ENCODE measurements at places on chromosomes 4 and X.

DNA sequence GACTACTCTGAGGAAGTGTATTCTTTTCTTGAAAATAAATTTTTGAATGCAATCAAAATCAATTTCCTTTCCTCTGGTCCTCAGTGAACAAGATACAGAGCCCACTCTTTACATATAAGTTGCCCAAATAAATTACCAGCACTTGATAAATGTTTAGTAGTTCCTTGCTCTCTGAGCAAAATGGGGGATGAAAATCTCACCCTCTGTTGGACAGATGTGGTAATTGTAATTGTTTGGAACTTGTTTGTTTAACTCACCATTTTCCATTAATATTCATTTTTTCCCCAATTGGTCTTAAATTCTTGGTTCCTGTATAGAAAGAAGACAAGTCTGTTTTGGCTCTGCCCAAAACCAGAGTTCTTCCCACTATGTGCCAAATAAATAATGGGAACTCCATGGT is 146.3 kb downstream of the LDB2 start:
- DNase-seq: no peak

DNA sequence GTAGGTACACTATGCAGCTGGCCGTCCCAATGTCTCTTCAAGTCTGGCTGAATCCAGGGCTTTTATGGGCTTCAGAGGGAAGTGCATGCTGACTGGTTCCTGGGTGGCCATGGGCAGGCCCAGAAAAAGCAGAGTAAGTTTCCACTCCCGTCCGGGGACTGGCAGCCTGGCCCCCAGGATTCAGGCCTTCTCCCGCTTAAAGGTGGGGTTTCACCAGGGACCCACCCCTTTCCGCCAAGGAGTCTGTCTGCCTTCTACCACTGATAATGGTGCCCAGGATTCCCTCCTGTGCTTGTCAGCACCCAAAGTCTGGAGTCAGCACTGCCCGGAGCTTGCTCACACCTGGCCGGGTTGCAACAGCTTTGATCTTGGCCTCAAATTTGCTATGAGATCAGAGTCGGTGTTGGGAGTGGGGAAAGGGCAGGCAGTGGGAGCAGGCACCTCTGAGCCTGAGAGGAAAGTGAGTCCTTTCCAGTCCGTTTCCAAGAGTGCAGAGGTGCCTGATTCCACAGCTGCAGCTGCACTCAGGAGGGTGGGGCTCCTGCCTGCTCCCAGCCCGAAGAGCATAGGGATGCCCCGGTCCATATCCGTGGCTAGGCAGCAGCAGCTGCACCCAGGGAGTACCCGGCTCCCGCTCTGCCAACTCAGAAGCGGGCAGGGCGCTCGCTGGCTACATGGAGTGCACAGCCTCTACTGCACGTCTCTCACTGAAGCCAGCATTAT is 1344.3 kb upstream of the ADGRL3 start:
- DNase-seq: no peak

GRCh38 chrX:56385336-56385735 is 153.2 kb downstream of the KLF8 start:
- DNase-seq: no peak

GRCh38 chr4:94068753-94069719 is 138.6 kb upstream of the SMARCAD1 start:
- DNase-seq: no peak

- DNase-seq: no peak
Measured at GRCh38 chr4:139241784-139242151, 38.3 kb downstream of the MGARP start.

- no peak for DNase-seq
Measured at GRCh38 chr4:156109943-156110900, 156.6 kb upstream of the CTSO start.

GRCh38 chrX:3192835-3193234 is 151.6 kb downstream of the ARSF start:
- DNase-seq: no peak

DNA sequence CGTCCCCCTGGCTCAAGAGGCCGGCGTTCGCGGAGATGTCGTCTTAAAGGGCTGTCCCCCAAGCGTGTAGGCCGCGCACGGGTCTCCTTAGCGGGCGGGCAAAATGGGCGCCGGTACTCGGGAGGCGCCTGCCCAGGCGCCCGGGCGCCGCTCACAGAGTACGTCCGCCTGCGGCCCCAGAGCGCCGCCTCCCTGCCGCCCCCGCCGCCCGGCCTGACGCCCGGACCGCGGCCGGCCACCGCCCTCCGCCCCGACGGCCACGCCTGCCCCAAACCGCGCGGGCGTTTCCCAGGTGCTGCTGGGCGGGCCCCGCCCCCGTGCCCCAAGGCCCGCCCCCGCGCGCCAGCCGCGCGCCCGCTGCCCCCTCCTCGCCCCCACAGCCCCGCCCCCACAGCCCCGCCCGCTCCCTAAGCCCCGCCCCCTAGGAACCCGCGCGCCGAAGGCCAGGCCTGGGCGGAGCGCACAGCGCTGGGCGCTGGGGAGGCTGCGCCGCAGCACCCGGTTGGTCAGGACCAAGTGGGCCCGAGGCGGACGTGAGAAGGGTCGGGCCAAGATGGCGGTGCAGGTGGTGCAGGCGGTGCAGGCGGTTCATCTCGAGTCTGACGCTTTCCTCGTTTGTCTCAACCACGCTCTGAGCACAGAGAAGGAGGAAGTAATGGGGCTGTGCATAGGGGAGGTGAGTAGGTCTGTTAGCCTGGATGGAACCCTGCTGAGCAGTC is at the start of the genes BRCC3, CMC4 and MTCP1:
Gene BRCC3, plus strand, starts transcription at position 534 of the 719 bp plus-strand sequence. Its CDS starts 20 bp downstream, at position 554.
Gene CMC4, minus strand, starts transcription at position 162 of the 719 bp plus-strand sequence. CDS start 7,113 bp downstream, outside the sequence.
Gene MTCP1, minus strand, starts transcription at position 162 of the 719 bp plus-strand sequence. CDS start 5,126 bp downstream, outside the sequence.
- peak; percentile 89 for DNase-seq

DNA sequence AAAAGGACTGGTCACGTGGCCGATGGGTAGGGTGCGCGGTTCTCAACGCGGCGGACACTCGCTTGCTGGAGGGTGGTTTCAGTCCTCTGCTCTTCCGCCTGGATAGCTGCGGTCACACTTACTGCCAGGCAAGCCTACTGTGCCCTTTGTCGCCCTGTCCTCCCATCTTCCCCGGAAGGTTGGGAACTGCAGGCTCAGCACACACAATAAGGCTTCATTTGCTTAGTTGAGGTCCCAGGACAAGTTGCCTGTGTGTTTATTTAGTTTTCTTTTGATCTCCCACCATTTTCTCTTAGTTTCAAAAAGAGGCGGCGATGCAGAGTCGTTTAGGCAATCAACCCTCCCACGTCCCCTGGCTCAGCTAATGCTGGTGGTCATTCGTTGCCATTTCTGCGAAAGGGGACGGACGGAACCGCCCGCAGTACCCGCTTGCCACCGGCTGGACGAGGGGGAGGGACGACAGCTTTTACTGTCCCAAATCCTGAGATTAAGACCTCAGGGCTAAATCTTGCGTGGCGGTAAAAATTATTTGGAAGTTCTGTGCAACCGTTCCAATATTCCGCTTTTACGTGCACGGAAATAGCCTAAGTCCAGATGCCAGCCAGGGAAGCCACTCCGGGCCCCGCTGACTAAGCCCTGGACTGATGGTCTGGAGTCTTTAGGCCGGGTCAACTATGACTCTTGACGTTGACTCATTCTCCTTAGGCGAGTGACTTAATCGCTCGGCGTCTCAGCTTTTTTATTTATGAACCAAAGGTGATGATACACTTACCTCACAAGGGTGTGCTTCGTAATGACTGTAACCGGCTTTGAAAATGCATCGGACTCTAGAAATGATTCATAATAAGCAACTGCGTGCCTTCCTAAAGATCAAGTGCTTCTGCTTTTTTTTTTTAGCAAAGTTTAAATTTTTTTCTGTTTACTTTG is 671 bp upstream of the EIF4E start:
- DNase-seq: no peak

GRCh38 chr4:7829652-7830580 is 109.7 kb downstream of the AFAP1 start:
- no peak for DNase-seq

DNA sequence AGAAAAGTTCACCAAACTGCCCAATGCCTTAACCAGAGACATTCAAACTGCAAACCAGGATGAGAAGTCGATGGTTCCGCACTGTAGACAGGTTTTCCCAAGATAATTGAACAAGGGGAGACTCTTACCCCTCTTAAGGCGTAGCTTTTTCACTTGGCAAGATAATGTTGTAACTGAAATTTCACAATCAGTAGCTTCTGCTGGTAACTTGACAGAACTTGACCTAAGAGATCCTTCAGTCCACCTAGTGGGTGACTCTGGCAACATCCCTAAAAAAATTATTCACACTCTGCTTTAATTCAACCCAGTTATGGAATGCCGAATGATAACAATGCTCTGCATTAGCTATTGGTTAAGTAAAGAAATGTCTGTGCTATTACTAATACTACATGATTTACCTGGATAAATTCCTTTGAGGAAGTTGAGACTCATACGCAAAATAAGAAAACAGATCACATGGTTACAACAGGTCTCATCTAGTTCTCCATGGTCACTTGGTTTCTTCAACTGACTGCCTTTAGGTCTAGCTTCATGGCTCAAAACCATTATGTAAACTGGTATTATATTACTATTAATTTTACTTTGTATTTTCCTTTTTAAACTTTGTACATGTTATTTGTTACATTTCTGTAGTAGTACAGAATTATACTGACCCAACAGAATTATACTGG is 9.1 kb downstream of the ELF2 start:
- no peak for DNase-seq

DNA sequence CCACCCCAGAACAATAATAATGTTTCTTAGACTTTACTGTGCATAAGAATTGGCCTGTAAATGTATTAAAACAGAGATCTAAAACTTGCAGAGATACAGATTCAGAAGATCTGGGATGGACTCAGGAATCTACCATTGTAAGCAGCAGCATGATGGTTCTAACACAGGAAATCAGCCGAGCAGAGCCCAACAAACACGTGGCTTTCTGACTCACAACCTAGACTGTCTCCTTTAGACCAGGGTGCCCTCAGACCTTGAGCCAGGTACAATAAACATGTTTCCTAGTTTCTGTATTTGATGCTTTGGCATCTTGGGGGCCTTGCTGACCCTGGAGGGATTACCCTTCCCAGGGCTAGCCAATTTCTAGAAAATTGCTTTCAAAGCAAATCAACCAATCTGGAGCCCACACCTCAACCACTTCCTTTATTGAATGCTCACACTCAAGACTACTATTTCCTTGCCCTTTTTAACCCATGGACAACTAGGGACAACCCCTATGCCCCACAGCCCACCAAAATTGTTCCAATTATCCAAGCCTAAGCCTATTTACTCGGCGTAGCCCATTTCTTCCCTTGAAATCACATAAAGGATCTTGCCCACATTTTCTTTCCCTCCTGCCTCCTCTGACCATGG is 80.5 kb downstream of the TBC1D9 start:
- DNase-seq: no peak

DNA sequence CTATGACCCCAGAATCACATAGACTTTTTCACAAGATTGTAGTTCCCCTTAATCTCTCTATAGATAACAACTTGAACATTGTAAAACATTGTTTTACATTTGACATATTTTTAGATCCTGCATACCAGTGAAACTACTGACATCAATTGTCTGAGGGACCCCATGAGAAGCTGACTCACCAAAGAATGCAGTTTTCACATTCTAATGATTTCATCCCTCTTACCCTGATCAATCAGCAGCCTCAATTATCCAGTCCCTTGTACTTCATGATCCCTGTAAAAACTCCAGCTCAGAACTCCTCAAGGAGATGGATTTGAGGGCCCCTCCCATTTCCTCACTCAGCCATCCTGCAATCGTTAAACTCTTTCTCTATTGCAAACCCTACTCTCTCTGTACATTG is 411.0 kb upstream of the NDST3 start:
- no peak for DNase-seq

DNA sequence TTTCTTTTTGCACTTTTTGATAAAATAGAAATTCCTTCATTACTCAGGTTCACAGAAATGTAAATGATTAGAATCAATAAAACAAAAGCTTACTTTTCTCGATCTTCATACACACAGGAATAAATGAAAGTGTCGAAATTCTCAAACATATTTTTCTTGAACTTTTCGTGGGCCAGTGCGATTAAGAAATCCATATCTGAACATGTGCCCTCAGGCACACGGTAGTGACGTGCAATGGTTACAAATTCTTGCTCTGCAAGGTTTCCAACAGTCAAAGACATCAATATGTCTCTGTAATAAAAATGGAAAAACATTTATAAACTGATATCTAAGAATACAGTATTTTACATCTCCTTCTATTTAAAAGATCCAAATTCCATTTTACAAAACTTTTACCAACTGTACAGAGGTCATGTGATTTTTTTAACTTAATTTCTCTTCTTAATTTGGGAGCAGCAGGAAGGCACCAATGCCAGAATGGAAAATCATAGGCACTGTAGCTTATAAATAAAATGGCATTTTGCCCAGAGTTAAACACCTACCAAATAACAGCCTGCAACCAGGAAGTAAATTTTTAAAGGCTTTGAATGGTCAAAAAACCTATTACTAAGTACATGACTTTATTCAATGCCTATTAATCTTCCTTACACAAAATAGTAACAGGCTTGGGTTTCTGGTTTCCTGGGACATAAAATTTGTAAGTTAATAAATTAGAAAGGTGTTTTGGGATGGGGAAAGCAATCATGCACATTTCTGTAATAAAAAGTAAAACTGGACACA is 165.0 kb downstream of the EFHC2 start:
- DNase-seq: no peak

DNA sequence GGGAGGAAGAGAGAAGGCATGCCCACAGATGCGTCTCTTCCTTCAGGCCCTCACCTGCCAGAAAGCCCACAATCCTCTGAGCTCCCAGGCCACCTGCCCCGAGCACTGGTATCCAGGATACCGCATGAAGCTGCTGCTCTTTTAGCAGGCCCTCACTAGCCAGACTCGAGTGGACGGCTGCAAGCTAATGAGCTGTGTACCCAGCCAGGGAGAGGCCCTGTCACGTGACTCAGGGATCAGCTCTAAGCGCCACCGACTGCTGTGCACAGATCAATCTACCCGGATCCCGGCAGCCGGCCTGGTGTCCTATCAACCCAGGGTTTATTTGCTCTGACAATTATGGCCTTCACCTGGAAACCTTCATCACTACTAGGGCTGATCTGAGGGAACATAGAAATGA is 39.0 kb downstream of the BCOR start:
- DNase-seq: peak; percentile 92

- DNase-seq: no peak
Measured at GRCh38 chr4:56757821-56758411, 63.6 kb downstream of the SPINK2 start.

GRCh38 chr4:91127192-91127591 is 1000.0 kb downstream of the CCSER1 start:
- DNase-seq: no peak
